ENCODE measurements at places on chromosomes 2 and 18.

GRCh38 chr2:22855761-22856184, 529.2 kb upstream of the KLHL29 start:
- H3K27me3 ChIP-seq: no peaks in the 10 kb centered on the region
- no peaks in the 10 kb centered on the region for H3K4me1 ChIP-seq
- H3K36me3 ChIP-seq: no peaks in the 10 kb centered on the region
- no peak for DNase-seq
- H3K27ac ChIP-seq: no peak overlapping the region
- H3K4me3 ChIP-seq: no peak overlapping the region

DNA sequence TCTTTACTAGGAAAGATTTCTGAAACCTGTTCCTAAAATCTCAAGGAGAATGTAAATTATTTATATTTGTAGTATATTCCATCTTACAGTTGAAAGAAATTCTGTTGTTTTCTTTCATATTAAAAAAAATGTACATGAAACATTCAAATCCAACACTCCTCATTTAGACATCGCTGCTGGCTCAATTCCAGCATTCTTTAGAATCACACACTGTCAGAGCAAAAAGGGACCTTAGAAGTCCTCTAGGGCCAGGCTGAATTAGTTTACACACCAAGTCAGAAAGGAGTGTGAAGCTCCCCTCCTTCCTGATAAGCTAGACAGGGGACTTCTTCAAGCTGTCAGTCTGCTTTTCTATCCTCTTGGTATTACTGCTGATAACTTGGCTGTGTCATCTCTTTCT, 158.6 kb upstream of the LTBP1 start:
- no peak for DNase-seq
- H3K27ac ChIP-seq: no peak overlapping the region
- no peak overlapping the region for H3K4me3 ChIP-seq
- no peaks in the 10 kb centered on the region for H3K27me3 ChIP-seq

- H3K36me3 ChIP-seq: no peaks in the 10 kb centered on the region
- DNase-seq: no peak
- H3K27me3 ChIP-seq: no peaks in the 10 kb centered on the region
Measured at GRCh38 chr2:154911729-154912128, 213.2 kb downstream of the KCNJ3 start.

- peak; percentile 17 for DNase-seq
- H3K4me1 ChIP-seq: no peaks in the 10 kb centered on the region
- H3K36me3 ChIP-seq: no peaks in the 10 kb centered on the region
Measured at GRCh38 chr2:240926516-240927389, 20.6 kb downstream of the CROCC2 start.

DNA sequence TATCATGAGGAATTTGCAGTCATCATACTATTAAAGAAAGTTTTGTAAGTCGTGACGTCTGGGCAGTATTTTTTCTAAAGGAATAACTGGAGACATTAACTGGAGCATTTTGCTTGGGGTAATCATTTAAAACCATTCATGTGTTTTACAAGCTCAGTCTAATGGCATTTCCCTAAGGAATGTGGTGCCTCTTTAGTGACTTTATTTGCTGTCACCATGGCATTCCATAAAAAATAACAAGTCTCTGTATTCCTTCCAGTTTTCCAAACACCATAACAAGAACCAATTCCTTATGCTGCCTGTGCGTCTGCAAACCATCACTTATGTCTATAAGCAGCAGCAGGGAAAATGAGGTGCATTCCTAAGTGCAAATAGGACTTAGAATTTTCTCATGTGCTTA, 82.8 kb downstream of the EPB41L3 start:
- H3K27ac ChIP-seq: no peak overlapping the region
- no peaks in the 10 kb centered on the region for H3K27me3 ChIP-seq
- no peak overlapping the region for H3K4me3 ChIP-seq
- DNase-seq: no peak

- DNase-seq: no peak
- peaks cover 13% of the 10 kb centered on the region for H3K27me3 ChIP-seq
- no peaks in the 10 kb centered on the region for H3K36me3 ChIP-seq
- H3K4me1 ChIP-seq: peaks cover 34% of the 10 kb centered on the region
- H3K4me3 ChIP-seq: no peak overlapping the region
Measured at GRCh38 chr2:65388596-65389390, 43.6 kb downstream of the SPRED2 start.

DNA sequence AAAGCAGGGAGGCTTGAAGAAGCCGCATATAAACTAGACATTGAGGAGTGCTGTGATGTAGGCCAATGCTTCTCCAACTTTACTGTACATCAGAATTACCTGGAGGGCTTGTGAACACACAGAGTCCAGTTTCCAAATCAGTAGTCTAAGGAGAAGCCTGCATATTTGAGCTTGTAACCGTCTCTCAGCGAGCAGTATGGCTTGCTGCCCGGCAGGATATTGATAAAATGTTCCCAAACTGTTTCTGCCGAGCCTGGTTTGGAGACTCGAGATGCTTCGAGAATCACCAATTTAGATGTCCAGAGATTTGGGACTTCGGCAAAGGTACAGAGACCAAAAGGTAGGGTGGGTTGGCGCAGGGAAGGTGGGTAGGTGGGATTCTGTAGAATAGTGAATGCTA, 11.0 kb upstream of the RAB31 start:
- H3K27ac ChIP-seq: no peak overlapping the region
- no peaks in the 10 kb centered on the region for H3K36me3 ChIP-seq
- peaks cover 36% of the 10 kb centered on the region for H3K27me3 ChIP-seq
- peaks cover 13% of the 10 kb centered on the region for H3K4me1 ChIP-seq

GRCh38 chr2:150853263-150853662, 365.8 kb upstream of the RND3 start:
- H3K27me3 ChIP-seq: no peaks in the 10 kb centered on the region
- DNase-seq: no peak
- no peak overlapping the region for H3K4me3 ChIP-seq

DNA sequence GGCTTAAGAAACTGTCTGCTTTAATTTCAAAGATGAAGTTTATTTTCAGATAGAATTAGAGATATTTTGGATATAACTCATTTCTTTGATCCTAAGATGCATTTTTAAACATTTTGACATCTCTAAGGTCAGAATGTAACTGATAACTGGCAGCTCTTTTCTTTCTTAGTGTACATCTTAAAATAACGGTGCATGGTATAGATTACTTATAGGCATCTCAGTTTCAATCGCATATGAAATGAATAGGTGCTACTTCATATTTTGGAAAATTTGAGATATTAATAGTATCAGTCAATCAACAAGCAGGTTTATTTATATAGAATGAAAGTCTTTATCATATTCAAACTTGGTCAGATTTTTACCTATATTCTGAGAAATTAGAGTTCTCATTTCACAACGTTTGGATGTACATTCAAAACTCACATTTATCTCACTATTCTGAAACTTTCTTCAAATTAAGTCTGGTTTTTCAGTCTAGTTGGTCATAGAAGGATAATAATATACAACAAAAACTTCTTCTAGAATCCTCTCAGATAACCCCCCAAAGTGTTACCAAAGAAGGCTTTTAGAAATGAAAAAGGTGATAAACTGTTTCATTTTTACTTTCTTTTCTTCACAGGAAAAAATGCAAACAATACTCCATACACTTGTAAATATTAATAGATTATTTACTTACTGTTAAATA, 122.8 kb upstream of the WDSUB1 start:
- H3K27me3 ChIP-seq: no peaks in the 10 kb centered on the region
- no peaks in the 10 kb centered on the region for H3K36me3 ChIP-seq

DNA sequence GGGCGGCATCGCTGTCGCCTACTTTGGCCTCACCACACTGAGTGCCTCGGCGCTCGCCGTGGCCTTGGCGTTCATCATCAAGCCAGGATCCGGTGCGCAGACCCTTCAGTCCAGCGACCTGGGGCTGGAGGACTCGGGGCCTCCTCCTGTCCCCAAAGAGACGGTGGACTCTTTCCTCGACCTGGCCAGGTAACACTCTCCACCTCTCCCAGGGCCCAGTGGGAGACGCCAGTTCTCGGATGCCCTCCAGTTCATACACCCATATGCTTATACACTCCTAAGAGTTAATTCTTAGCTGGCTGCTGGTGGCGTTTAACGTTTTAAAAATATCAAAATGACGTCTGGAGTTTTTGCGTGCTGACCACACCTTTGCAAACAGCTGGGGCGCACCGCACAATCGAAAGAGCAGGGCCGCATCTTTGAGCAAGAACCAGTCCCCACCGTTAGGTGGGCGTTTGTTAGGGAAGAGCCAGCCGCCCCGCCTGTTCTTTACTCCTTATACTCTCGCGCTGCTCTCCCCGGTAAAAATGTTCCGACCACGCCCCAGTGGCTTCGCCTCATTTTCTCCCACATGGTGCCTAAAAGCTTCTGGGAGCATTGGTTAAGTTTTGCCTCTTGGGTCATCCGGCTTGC, 899 bp downstream of the SLC1A4 start:
- peaks cover 78% of the 10 kb centered on the region for H3K4me1 ChIP-seq
- H3K27me3 ChIP-seq: peaks cover 4% of the 10 kb centered on the region
- H3K36me3 ChIP-seq: peaks cover 39% of the 10 kb centered on the region
- peak overlapping the region; percentile 78 for H3K27ac ChIP-seq
- H3K4me3 ChIP-seq: peak overlapping the region; percentile 92

GRCh38 chr2:74347303-74347702, 4.1 kb upstream of the SLC4A5 start:
- no peaks in the 10 kb centered on the region for H3K36me3 ChIP-seq
- no peaks in the 10 kb centered on the region for H3K4me1 ChIP-seq
- H3K4me3 ChIP-seq: no peak overlapping the region
- no peak for DNase-seq

DNA sequence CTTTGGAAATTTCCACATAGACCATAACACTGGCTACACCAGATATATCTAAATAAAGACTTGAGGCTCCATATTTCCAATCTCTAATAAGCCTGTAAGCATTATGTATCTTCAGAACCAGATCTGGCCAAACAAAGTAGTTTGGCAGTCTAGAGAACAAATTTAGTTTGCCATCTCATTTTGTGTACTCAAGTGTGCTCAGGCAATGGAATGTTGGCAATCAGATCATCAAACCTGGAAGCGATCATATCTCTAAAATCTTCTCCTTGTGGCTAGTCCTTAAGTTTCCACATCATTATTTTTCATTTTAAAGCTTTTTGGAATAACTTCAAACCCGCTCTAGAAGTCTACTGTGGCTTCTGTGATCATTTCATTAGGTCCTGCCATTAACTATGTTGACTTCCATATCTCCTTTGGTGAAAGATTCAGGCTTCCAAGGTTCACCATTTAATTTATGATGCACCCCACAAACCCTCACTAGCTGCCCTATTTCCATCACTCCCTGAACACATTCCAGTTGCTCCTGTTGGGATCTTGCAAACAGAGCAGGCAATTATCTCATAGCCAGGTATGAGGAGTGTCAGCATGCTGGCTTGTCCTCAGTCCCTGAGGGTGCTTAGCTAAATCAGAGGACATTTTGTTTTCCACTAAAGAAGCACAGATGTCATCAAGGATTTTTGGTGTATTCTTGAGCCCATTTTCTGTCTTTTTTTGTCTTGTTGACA, 46.2 kb downstream of the WDR75 start:
- no peaks in the 10 kb centered on the region for H3K4me1 ChIP-seq
- H3K4me3 ChIP-seq: no peak overlapping the region

DNA sequence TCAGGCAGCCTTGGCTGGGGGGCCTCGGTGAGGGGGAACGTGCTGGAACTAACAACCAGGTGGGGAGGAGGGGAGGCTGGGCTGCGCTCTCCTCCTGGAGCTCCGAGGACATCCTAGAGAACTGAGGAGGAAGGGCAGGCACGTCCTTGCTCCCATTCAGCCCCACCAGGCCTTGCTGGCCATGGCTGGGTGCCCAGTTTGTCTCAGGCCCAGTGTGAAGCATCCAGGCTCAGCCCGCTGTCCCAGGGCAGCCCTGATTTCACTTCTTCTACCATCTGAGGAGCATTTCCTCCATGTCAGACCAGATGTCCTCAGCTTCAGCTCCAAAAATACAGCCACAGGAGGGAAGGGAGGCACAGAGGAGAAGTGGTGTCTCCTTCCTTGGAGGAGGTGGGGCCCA, 125.4 kb downstream of the CELF4 start:
- H3K4me3 ChIP-seq: no peak overlapping the region
- H3K27ac ChIP-seq: no peak overlapping the region
- H3K4me1 ChIP-seq: peaks cover 5% of the 10 kb centered on the region

GRCh38 chr2:216572582-216573578, 60.3 kb upstream of the IGFBP2 start:
- no peak overlapping the region for H3K27ac ChIP-seq
- H3K4me1 ChIP-seq: peaks cover 10% of the 10 kb centered on the region
- no peak for DNase-seq
- H3K27me3 ChIP-seq: peaks cover 27% of the 10 kb centered on the region
- no peaks in the 10 kb centered on the region for H3K36me3 ChIP-seq

- peaks cover 33% of the 10 kb centered on the region for H3K27me3 ChIP-seq
- H3K4me3 ChIP-seq: no peak overlapping the region
- H3K27ac ChIP-seq: no peak overlapping the region
- H3K36me3 ChIP-seq: no peaks in the 10 kb centered on the region
- DNase-seq: no peak
Measured at GRCh38 chr2:70480468-70480867, 73.2 kb downstream of the TGFA start.

DNA sequence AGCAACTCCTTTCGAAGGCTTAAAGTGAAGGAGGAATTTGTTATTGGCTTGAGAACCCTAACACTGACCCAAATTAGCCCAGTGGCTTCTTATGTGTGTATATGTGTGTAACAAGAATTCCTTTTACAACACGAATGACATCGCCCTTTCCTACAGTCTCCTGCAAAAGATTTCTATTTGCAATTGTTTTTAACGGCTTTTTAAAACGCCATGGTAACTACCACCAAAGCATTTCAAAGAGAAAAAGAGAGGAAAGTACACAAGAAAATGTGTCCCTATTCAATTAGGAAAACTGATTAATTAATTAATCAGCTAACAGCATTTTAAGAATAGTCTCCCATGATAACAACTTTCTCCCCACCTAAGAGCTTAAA, 58.1 kb downstream of the PAX3 start:
- H3K27me3 ChIP-seq: peaks cover 18% of the 10 kb centered on the region
- no peaks in the 10 kb centered on the region for H3K36me3 ChIP-seq
- no peaks in the 10 kb centered on the region for H3K4me1 ChIP-seq

- H3K27me3 ChIP-seq: peaks cover 3% of the 10 kb centered on the region
- no peaks in the 10 kb centered on the region for H3K4me1 ChIP-seq
Measured at GRCh38 chr2:203824057-203824456, 43.5 kb upstream of the CTLA4 start.

- H3K27me3 ChIP-seq: no peaks in the 10 kb centered on the region
- H3K36me3 ChIP-seq: no peaks in the 10 kb centered on the region
- no peaks in the 10 kb centered on the region for H3K4me1 ChIP-seq
- DNase-seq: no peak
- no peak overlapping the region for H3K4me3 ChIP-seq
Measured at GRCh38 chr2:191526091-191526490, 151.8 kb upstream of the NABP1 start.

GRCh38 chr18:47775961-47776360, 154.5 kb downstream of the SMAD2 start:
- H3K27ac ChIP-seq: no peak overlapping the region
- no peak overlapping the region for H3K4me3 ChIP-seq
- peaks cover 33% of the 10 kb centered on the region for H3K27me3 ChIP-seq

DNA sequence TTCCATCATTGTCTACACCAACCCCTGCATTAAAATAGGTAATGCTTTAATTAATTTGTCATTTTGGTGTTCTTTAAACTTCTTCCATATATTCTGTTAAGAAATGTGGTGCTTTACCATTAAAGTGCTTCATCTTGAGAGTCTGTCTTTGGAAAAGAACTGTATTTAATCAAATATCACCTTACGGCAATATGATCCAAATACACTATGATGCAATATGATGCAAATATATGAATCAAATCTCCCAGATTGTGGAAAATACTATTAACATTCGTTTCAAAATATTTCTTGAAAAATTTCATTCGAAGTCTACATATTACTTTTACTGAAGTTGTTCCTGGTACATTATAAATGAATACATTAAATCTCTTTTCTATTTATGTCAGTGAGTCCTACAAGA, 23.0 kb downstream of the VPS4B start:
- no peaks in the 10 kb centered on the region for H3K27me3 ChIP-seq
- peaks cover 14% of the 10 kb centered on the region for H3K4me1 ChIP-seq
- H3K27ac ChIP-seq: peak overlapping the region; percentile 37
- DNase-seq: no peak
- no peak overlapping the region for H3K4me3 ChIP-seq

Measured in activated naive CD4-positive, alpha-beta T cell treated with anti-CD3 and anti-CD28 coated beads, Interleukin-2, amount 10 ng/mL, durations not matched to agents 7 days and 5 days (primary cell).